ENCODE measurements at places on chromosomes 16 and 17. TPM values are rescaled to one million over a fixed set of nuclear protein-coding genes. Genes with fewer than 3 reads are reported as not detected.

The TRIM25 gene
- 10.9 TPM for total RNA-seq

The ODAD4 gene
- 1.4 TPM for total RNA-seq

The NTN3 gene
- total RNA-seq = not detected

The KRTAP2-1 gene
- total RNA-seq = not detected

The CDRT15 gene
- not detected for total RNA-seq

The SDR42E2 gene
- not detected for total RNA-seq

The TBC1D3B gene
- 2.1 TPM for total RNA-seq

The SPIRE2 gene
- 1.3 TPM for total RNA-seq

The NPIPA3 gene
- 2.2 TPM for total RNA-seq

The PITPNM3 gene
- 0.30 TPM for total RNA-seq

The UTS2R gene
- total RNA-seq = 5.9 TPM
